ENCODE measurements at places on chromosomes 5 and 9.

DNA sequence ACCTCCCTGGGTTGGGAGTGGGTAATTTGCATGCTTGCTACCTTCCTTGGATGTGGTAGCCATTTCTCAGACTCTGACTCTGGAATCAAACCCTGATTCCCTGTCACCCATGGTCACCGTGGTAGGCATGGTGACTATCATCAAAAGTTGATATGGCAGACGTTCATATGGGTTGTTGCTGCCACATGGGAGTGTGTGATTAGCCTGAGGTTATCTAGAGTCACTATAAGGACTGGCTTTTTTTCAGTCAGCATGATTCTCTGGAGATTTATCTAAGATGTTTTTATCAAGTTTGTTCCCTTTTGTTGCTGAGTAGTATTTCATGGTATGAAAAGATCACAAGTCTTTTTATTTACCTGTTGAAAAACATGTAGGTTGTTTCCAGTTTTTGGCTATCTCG, 7.0 kb downstream of the RCL1 start:
- no peak for DNase-seq

DNA sequence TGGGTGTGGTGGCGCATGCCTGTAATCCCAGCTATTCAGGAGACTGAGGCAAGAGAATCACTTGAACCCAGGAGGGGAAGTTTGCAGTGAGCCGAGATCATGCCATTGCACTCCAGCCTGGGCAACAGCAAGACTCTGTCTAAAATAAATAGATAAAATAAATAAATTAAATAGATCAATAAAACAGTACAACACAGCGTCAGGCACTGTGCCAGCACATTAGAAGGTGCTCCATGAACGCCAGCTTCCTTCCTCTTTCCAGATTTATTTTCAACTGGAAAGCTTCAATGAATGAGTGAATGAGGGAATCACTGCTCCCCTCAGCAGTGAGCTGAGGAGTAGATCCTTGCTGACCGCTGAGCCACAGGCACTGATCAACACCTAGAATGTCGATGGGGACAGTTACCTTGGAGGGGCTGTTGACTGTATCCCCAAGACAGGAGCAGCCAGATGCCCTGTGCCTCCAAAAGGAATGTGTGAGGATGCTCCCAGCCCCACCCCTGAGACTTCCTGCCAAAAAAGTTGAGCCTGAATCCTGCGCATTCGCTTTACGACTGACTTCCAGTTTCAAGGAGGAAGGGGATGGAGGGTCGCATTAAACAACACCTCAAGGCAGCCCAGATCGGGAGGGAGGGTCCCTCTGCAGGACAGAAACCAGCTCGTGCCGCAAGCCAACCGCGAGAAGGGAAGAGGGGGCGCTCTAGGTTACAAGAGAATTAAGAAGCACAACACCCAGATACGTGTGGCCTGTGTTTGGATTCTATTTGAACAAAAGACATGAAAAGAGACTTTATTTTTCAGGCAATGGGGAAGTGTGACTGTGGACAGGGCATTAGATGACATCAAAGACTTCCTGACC, 54.0 kb upstream of the CNOT6 start:
- DNase-seq, result no peak

- DNase-seq, result no peak
Observed at GRCh38 chr9:92807757-92808725, 43.4 kb upstream of the BICD2 start.

- DNase-seq, result no peak
Observed at GRCh38 chr5:109027983-109028607, 280.4 kb downstream of the FER start.

- DNase-seq, result no peak
Observed at GRCh38 chr9:98341157-98342097, 86.0 kb upstream of the TBC1D2 start.

DNA sequence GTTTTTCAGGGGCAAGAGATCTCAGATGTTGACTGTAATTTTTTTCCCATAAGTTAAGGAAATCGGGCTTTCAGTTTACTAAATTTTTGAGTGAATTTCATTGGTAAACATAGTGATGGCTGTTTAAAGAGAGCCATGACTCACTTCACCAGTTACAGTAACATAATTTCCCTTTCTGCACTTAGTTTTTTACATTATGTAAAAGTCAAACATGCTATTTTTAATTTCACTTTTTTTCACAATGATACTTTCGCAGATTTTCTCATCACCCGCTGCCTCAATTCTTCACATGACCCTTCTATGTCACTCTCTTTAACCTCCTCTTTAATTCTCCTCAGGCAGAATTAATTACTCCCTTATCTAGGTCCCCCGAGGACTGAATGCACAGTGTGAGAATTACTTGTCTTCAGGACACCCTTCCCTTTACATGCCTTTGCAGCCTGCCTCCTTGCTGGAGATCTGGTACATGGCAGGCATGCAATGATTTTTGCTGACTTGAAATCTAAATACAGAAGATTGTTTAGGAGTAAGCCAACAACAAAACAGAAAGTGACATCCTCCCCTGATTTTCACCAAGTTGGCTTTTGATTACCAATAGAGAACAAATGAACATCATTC, 217.5 kb upstream of the S1PR3 start:
- no peak for DNase-seq

DNA sequence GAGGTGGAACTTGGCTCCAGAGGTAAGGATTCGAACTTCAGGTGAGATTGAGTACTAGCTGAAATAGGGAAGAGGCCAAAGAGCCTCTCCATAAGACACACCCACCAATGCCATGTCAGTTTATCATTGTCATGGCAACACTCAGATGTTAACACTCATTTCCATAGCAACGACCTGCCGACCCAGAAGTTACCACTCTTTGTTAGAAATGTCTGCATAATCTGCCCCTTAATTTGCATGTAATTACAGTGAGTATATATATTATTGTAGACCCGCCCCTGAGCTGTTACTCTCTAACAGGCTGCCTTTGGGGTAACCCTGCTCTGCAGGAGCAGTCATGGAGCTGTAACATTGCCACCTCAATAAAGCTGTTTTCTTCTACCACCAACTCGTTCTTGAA, 10.2 kb upstream of the NTRK2 start:
- no peak for DNase-seq

DNA sequence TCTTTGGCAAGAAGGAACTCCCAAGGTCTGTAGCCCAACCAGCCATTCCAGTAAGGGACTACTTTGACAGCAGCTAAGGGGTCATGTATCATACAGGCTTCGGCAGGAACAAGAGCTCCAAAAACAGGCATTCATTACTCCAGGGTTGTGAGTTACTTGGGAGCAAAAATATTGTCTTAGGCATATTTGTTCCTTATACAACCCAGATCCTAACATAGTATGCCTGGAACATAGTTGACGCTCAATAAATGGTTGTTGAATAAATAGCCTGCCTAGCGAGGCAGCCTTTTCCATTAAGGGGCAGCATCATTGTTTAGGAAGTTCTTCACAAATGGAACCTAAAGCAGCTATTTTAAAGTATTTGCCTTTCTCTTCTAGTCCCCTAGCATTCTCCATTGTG, 35.8 kb upstream of the FER start:
- no peak for DNase-seq

GRCh38 chr5:163861670-163862069, 356.3 kb downstream of the MAT2B start:
- no peak for DNase-seq

DNA sequence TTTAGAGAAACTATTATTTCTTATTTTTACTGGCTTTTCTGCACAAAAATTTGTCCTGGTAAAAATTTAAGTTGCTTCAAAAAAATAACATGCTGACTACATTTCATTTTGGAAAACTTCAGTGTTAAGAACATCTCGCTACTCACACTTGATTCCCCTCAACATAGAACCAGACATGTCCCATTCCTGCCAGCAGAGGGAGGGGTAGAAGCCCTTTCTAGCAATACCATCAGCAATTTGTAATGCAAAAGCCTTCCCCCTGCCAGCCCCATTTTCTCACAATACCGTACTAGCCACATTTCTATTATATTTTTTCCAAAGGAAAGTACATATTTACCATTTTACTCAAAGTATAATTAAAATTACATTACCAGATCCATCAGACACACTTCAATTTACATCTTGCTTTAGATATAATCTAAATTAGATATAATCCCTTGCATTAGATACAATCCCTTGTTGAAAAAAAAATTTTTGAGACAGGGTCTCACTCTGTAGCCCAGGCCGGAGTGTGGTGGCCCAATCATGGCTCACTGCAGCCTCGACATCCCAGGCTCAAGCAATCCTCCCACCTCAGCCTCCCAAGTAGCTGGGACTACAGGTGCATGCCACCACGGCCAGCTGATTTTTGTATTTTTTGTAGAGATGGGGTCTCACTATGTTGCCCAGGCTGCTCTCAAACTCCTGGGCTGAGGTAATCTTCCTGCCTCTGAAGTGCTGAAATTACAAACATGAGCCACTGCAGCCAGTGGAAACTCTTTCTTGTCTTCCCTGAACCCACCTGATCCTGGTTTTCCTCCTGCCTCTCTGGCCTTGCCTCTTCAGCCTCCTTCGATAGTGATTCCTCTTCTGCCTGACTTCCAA, 39.6 kb upstream of the IDNK start:
- DNase-seq, result no peak

- no peak for DNase-seq
Observed at GRCh38 chr5:138353560-138354080, 1.1 kb downstream of the KDM3B start.

GRCh38 chr5:31755676-31756230, 116.8 kb downstream of the PDZD2 start:
- no peak for DNase-seq

GRCh38 chr5:162591724-162592123, 524.2 kb downstream of the GABRG2 start:
- no peak for DNase-seq

- no peak for DNase-seq
Observed at GRCh38 chr5:83209963-83210362, 132.6 kb downstream of the XRCC4 start.

DNA sequence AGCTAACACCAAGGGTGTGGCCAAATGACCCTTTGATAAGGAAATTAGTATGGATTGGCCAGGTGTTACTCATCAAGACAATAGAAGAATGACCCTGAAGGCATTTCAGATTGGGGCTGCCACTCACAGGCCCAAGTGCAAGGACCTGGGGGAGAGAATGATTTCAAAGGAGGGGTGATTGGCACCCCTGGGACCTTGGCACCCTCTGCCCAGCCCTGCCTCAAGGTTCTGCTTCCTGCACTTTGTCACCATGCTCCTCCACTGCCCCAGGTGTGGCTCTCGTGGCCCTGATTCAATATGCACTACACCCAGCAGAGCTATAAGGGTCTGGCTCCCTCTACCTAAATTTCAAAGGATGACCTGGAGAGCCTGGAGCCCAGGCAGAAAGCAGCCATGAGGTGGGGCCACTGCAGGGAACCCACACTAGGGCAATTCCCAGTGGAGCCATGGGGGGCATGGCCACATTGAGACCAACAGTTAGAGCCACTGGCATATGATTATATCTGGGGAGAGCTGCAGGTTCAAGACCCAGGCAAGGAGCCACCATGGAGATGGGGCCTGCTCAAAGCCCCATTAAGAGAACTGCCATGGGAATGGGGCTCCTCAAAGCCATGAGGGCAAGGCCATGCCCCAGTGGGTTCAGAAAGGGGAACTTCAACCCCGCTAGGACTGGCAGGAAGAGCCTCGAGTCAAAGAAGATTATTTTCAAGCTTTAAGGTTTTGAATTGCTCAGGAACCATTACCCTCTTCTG, 93.0 kb downstream of the CEMIP2 start:
- no peak for DNase-seq

GRCh38 chr9:21576331-21577189, 94.4 kb upstream of the IFNE start:
- DNase-seq, result peak; percentile 71

DNA sequence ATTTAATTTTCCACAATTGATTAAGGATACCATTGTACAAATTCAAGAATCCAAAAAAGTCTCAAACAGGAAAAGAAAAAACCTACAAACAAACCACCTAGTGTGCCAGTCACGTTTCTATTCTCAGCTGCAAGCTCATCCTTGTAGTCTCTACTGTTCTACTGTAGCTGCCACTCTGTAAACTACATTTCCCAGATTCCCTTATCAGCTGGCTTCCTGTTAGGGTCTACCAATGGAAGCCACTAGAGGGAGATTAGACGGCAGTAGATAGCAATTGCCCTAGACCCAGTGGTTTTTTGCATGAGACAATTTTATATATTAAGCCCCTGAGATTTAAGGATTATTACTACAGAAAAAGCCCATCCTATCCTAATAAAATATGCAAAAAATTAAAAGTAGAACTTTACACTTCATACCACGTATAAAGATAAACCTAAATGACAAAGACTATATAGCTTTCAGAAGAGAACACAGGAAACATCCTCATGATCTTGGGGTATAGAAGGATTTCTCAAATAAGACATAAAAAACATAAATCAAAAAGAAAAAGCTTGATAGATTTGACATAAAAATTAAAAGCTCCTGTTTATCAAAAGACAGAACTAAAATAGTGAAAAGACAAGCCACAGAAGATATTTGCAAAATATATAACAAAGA, 37.4 kb downstream of the P4HA2 start:
- no peak for DNase-seq

GRCh38 chr9:130532426-130533080, 46.8 kb upstream of the FUBP3 start:
- no peak for DNase-seq

DNA sequence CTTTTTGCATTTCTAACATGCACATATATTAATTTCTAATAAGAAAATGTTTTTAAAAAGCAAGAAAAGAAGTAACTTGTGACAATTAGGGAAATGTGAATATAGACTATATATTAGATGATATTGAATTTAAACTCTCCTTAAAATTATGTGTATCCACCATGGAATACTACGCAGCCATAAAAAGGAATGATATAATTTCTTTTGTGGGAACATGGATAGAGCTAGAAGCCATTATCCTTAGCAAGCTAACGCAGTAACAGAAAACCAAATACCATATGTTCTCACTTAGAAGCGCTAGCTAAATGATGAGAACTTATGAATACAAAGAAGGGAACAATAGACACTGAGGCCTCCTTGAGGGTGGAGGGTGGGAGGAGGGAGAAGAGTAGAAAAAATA, 23.8 kb upstream of the AP3B1 start:
- no peak for DNase-seq

- DNase-seq, result no peak
Observed at GRCh38 chr5:72555871-72556270, 48.7 kb upstream of the ZNF366 start.

GRCh38 chr5:10479154-10479721, 37.6 kb downstream of the ROPN1L start:
- DNase-seq, result peak; percentile 52

- DNase-seq, result no peak
Observed at GRCh38 chr5:168301593-168302390, 10.3 kb downstream of the WWC1 start.

- DNase-seq, result no peak
Observed at GRCh38 chr9:131187957-131188356, 62.6 kb downstream of the NUP214 start.
